Renal cortex interstitium (tissue), 15 donors: ENCODE measurements at places on chromosomes 4 and X.

DNA sequence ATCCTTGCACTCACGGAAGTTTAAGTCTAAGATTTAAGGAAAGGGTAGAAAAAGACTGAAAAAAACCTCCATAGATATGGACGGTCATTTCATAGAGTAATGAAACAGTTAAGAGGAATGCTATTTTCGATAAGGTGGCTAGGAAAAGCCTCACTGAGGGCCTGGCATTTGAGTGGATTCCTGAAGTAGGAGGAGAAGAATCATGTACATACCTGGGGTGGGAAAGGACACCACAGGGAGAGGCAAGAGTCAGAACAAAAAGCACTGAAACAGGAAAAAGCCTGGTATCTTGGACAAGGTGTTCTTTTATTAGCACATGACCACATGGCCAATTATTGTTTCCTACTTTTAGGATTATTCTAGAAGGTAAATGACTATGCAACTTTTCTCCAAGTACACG is 547.2 kb upstream of the DIPK2B start:
- no peak for DNase-seq

GRCh38 chrX:107565931-107566603 is 62.2 kb upstream of the PRPS1 start:
- peak; percentile 33 for DNase-seq

GRCh38 chr4:3462790-3463415 is at the start of gene DOK7:
DOK7 (plus strand) TSS chr4:3463306; CDS start chr4:3463376, 70 bp downstream.
- no peak for DNase-seq

- peak; percentile 54 for DNase-seq
These were observed 57.6 kb downstream of the PROM1 start for GRCh38 chr4:16026160-16026761.

DNA sequence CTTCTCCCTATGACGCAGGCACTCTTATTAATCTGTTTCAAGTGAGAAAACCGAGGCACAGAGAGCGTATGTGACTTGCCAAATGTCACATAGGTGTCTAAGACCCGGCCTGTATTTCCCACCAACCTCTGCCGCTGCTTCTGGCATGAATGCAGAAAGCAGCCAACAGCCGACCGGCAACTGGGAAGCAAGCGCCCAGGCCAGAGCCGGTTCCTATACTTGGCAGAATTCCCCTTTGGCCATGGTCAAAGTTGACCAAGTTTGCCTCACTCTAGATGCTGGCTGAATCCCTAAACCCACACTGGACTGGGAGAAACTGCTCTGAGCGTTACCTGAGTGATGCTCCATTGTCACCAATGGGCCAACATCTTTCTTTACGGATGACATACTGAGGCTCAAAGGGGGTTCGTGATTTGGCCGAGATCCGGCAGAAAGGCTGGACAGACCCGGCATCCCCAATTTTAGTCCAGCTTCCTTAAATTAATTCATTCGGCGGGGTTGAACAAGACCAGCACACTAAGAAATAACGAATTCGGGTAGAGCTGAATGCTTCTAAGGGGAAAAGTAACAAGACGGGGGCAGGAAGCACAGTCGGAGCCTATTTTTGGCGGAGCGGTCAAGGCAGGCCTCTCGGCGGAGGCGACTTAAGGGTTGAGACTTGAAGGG is 11.2 kb downstream of the MSX1 start:
- no peak for DNase-seq

GRCh38 chr4:182367153-182367552 is 124.0 kb downstream of the TENM3 start:
- no peak for DNase-seq

GRCh38 chrX:15391850-15392249 is 7.6 kb upstream of the VEGFD start:
- no peak for DNase-seq

- no peak for DNase-seq
These were observed 595.9 kb downstream of the ADGRL3 start for GRCh38 chr4:61795998-61796397.

- no peak for DNase-seq
These were observed 82.2 kb upstream of the BMP2K start for GRCh38 chr4:78693777-78694456.

DNA sequence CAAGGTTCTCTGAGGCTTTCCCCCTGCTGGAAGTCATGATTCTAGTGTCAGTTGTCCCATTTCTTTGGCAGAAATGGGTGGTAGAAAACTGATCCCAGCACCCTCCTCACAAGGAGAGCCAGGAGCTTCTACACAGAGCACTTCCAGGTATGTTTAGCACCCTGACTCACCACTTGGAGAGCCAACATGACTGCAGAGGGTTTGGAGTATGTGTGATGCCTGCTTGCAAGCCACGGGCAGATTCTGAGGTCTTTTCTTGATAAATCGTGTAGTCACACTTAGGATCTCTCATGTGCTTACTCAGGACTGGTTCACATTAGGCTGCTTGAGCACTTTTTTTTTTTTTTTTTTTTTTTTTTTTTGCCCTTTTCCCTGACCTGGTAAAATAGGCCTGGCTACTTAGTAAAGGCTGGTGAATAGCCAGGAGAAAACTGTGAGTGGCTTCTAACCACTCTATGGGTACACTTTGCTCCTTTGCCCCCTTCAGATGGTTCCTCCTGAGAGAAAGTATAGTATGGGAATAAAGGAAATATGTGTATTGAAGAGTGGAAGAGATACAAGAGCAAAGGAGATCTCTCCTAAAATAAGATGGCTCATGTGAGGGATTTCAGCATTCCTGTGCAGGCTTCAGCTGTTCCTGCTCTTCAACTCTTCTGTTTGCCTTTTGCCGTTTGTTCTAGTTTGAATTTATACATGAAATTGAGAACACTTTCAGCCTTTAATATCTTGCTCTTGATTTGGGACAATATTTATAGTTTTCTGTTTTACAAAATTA is 103.6 kb downstream of the EMCN start:
- DNase-seq = no peak

DNA sequence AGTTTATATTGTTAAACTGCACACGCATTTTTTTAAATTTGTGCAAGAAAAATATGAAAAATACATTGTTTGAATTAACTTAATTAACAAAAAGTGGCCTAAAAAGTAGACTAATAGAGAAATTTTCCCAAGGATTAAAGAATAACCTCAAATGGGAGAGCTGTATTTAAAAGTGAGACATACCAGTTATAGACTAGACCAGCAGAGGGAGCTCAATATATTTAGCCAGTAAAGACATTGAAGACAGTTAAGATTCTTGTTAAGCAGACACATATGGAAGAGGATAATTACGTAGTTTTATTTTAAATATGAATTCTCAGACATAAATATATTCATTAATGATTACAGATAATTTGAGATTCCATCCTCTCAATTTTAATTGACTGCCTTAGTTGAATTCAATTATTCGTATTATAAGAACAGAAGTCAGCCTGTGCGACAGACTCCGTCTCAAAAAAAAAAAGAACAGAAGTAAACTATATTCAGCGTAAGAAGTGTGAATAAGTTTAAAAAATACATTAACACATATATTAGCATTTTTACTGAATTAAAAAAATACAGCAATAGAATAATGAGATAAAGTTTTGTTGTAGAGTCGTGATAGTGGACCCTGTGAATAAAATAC is 64.8 kb downstream of the GLRA3 start:
- peak; percentile 26 for DNase-seq

- DNase-seq = no peak
These were observed 91.0 kb downstream of the SHROOM4 start for GRCh38 chrX:50723006-50723405.
